ENCODE measurements at places on chromosomes 1 and 21.

- peak; percentile 37 for DNase-seq
Observed at GRCh38 chr1:166032572-166033371, 134.0 kb downstream of the FAM78B start.

DNA sequence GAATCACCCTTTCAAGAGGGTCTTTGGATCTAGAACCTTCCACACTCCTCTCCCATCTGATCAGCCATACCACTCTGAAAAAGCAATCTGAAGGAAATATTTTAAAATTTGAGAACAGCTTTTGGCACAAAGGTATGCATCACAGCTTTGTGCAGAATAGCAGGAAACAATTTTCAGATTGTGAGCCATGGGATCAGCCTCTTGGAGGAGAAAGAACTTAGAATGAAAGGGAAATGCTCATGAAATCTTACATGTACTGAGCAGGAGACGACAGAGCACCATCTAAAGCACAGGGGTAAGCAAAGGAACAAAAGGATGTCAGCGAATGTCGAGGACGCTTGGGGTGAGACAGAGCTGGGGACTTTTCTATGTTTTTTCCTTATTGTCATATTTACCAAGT lies 54.4 kb downstream of the EDN2 start:
- DNase-seq = no peak

DNA sequence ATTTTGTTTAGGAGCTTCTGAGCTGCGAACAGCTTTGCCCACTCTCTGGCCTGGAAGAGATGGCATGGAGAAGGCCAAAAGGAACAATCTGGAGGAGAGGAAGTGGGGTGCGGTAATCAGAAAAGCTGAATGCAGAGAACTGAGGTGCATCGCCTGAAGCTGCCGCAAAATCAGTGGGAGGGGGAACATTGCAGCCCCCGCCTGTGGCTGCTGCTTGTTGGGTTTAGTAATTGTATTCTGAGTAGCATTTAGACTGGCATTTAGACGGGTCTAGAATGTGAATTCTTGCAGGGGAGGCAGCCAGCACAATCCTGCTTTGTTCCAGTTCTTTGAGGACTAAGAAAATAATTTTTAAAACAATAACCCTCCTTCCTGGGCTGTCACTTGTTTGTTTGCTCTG lies 25.4 kb downstream of the NFASC start:
- DNase-seq = no peak

DNA sequence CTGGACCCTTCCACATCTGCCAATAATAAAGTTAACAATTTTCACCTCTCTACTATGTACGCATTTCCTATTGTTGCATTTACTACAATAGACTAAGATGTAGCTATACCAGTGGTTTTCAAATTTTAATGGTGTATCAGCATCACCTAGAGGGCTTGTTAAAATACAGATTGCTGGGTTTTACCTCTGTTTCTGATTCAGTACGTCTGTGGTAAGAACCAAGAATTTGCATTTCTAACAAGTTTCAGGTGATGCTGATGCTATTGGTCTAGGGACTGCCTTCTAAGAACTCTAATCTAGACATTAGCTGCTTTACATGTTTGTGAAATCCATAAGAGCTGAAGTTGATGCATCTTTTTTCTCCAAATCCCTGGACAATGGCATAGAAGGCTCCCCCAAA lies 59.7 kb downstream of the ERICH3 start:
- DNase-seq = no peak

DNA sequence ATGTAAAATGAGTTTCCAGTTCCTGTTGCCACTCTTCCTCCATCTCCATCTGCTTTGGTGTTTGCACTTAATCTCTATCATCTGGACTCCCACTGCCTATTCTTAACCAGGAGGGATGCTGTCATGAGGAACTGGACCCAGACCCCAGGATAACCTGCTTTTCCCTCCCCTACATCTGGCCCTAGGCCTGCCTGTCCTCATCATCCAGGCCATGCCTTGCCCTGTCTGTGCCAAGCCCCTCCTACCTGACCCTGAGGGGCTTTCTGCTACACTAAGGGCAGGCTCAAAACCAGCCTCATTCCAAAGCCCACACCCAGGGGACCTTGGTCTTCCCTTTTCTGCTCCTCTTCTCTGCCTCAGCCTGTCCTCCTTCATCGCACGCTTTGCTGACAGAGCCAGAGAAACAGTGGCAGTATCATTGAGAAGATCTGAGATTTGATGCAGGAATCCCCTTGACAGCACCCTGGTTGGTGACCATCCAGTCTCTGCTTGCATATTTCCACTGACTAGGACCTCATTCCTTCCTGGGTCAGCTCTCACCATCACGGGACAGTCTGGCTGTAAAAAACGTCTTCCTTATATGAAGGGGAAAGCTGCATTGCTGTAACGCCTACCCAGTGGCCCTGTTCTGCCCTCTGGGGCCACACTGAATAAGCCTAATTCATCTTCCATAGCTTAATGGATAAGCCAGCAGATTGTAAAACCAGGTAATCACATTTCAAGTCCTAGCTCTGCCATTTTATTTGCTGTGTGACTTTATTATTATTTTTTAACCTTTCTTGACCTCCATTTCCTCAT lies 38.8 kb downstream of the PLXNA2 start:
- DNase-seq = no peak

DNA sequence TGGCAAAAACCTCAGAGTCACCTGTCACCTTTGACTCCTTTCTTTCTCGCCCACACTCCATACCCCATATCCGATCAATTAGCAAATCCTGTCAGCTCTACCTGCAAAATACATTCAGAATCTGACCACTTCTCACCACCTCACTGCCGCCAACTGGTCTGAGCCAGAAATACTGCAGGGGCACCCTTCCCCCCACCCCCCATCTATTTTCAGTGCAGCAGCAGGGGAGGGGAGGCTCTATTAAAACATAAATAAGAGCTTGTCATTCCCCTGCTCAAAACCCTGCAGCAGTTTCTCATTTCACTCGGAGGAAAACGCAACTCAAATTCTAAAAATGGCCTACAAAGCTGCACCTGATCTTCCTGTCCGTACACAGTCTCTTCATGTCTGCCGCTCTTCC lies 3.9 kb downstream of the PKLR start:
- no peak for DNase-seq

GRCh38 chr1:9690440-9691107 lies 39.0 kb downstream of the PIK3CD start:
- no peak for DNase-seq

DNA sequence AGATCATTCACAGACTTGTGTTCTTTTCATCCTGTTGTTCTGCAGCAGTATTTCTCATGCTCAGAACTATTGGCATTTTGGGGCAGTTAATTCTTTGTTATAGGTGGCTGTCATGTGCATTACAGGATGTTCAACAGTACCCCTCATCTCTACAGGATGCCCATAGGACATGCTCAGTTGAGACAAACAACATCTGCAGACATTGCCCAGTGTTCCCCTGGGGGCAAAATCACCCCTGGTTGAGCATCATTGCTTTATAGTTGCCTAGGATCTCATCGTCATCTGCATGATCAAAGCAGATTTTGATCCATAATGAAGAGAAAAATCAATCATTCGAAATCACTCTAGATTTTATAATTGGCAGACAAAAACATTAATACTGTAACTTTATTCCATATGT lies 222.5 kb upstream of the CACYBP start:
- DNase-seq = no peak

- no peak for DNase-seq
Observed at GRCh38 chr1:72115290-72115689, 167.0 kb downstream of the NEGR1 start.

DNA sequence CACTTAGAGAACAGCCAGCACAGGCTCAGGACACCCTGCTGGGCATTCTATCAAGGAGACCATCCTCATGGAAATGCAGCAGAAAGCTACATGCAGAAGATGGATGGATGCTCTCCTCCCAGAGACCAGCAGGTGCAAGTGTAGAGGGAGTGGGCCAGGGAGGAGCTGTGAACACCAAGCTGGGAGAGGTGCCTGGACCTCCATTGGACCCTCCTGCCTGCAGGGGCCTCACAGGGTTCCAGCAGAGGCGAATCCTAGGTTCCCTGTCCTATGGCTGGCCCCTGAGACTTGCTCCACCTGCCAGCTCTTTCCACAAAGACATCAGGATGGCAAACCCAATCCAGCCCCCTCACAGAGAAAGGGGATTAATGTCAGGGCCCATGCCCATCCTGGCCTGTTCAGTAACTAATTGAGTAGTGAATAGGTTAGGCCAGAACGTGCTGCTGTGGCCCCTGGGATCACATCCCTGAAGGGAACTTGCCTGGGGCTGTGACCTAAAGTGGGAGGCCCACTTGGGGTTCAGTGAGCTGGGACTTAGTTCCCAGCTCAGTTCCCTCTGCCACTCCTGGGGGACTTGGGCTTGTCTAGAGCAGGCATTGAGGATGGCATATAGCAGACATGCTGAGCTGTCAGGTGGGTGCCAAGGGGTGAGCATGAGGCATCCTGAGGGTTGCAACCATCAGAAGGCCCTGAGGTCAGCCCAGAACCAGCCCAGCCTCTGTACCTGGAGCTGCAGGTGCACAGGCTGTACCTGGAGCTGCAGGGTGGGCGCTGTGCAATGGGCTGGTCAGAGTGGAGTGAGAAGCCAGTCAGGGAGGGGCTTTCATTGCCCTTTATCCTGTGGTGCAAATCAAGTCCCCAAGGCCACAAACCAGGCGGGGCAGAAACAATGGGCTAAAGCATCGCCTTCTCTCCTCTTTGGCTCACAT lies 22.9 kb upstream of the ZNF678 start:
- DNase-seq = no peak

GRCh38 chr1:112889052-112889768 lies 66.8 kb downstream of the SLC16A1 start:
- DNase-seq = no peak

GRCh38 chr1:40014812-40015594 lies 25.5 kb upstream of the CAP1 start:
- DNase-seq = peak; percentile 91

GRCh38 chr1:209628618-209629299 lies 23.5 kb downstream of the LAMB3 start:
- DNase-seq = no peak

- no peak for DNase-seq
Observed at GRCh38 chr1:25088946-25089345, 143.4 kb downstream of the SYF2 start.

- no peak for DNase-seq
Observed at GRCh38 chr1:223199094-223199647, 56.1 kb upstream of the TLR5 start.

DNA sequence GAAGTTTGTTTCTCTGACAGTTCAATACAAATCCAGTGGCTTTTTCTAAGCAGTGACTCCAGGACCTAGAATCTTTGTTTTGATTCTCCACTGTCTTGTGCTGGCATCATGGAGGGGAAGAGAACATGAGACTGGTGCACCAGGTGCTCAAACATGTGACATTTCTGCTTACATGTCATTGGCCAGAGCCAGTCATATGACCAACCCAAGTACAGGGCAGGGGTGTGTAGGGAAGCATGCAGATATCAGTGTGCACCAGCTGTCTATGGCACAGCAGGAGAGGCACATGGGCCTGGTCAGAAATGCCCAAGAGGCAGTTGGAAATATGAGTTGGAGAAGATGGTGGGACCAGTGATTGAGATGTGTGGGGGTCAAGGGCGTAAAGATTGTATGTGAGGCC lies 297.0 kb downstream of the HHAT start:
- DNase-seq = no peak

DNA sequence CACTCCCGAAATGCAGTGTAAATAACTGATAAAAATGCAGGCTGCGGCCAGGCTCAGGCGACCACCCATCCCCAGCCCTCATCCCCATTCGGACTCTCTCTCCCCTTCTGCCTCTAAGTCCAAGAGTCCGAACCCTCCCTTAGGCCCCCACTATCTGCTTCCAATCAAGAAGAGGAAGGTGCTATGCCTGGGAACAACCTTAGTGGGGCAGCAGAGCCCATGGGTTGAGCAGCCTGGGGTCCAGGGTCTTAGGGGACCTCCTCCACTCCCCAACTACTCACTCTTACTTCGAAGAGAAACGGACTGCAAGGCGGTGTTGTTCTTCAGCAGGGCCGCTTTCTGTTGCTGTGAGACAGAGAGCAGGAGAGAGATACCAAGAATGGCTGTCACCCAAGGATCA lies 12.2 kb downstream of the ARHGEF2 start:
- DNase-seq = no peak

- no peak for DNase-seq
Observed at GRCh38 chr1:85375493-85375892, 89.5 kb downstream of the DDAH1 start.

- peak; percentile 79 for DNase-seq
Observed at GRCh38 chr1:44089371-44090048, 29.1 kb upstream of the KLF17 start.

DNA sequence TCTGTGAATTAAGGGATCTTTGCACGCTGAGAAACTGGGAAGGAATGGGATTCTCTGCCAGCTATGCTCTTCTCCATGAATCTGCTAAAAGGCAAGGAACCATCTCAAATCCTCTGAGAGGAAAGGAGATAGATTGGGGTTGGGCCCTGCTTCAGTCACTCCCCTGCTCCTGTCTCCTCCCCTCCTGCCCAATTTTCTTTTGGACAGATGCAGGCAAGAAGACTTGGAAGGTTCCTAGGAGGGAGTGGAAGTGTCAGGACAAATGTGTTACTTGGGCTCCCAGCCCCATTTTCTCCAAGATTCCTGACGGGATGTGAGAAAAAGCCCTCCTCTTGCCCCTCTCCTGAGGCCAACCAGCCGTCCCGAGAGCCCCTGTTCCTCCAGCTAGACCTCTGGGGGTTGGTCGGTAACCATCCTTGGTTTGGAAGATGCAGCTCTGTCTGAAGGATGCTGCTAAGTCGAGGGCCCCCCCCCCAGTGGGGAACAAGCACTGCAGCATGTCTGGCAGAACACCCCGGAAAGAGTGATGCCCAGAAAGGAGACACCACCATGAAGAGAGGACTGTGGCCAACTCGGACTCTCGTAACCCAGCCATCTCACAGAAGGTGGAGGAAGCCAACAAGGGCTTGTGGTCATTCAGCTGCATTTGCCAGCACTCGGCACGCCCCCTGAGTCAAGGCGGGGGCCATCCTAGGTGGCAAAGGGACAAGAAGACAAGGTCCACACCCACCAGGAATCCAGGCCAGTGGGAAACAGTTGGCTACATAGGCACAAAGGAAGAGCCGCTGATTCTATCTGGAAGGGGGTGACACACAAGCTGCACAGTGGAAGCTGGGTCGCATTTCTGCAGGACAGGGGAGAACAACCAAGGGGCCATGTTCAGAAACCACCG lies 43.7 kb downstream of the CDK18 start:
- no peak for DNase-seq

DNA sequence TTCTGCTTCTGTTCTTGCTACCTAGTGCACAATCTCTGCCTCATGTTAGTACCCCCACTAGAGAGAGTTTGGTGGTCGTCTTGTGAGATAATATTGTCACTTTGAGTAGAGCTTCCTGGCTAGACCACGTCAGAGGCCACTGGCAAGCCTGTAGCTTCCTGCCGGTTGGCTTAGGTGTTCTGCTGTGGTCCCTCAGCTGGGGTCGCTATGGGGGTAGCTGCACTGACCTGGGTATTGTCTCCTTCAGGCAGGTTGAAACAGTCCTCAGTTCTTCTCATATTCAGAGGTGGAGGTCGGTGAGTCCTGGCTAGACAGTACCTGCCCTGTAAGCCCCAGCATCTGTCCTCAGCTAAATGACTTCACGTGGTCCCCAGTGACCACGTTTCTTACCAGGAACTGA lies 86.2 kb downstream of the C1orf94 start:
- no peak for DNase-seq

GRCh38 chr1:170175041-170175440 lies 29.3 kb downstream of the NTMT2 start:
- DNase-seq = no peak

Measured in LHCN-M2 (cell line).